SK-N-SH (cell line): ENCODE measurements at places on chromosomes 1 and 21. TPM values are rescaled to one million over a fixed set of nuclear protein-coding genes. Genes with fewer than 3 reads are reported as not detected.
A peak's percentile ranks its signal among the peaks of the same experiment; 100 is the strongest.

DNA sequence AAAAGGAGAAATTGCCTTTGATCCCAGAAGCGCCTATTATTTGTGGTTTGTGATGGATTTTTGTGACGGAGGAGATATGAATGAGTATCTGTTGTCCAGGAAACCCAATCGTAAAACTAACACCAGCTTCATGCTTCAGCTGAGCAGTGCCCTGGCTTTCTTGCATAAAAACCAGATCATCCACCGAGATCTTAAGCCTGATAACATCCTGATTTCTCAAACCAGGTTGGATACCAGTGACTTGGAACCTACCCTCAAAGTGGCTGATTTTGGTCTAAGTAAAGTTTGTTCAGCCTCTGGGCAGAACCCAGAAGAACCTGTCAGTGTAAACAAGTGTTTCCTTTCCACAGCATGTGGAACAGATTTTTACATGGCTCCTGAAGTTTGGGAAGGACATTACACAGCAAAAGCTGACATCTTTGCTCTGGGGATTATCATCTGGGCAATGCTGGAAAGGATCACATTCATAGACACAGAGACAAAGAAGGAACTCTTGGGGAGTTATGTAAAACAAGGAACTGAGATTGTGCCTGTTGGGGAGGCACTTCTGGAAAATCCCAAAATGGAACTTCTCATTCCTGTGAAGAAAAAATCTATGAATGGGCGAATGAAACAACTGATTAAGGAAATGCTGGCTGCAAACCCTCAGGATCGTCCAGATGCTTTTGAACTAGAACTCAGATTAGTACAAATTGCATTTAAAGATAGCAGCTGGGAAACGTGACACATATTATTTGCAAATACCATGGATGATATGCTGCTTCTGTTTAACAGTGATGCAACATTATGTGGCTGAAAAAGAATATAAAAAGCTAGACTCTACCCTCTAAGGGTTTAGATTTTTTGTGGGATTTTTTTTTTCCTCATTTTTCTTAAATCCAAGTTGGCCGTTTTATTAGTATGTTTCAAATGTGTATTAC lies 10.5 kb downstream of the PDIK1L start:
- DNase-seq: peak; percentile 46

The THAP3 gene
- polyA plus RNA-seq: 10.0 and 11.1 TPM in 2 replicates

The OR6K3 gene
- not detected in 2 replicates for polyA plus RNA-seq

- peak; percentile 23 for DNase-seq
Observed at GRCh38 chr1:68495968-68496679, 758 bp downstream of the DEPDC1 start.

- no peak for DNase-seq
Observed at GRCh38 chr21:25456672-25457071, 150.6 kb downstream of the MRPL39 start.

The DCST1 gene
- polyA plus RNA-seq: not detected in 2 replicates

DNA sequence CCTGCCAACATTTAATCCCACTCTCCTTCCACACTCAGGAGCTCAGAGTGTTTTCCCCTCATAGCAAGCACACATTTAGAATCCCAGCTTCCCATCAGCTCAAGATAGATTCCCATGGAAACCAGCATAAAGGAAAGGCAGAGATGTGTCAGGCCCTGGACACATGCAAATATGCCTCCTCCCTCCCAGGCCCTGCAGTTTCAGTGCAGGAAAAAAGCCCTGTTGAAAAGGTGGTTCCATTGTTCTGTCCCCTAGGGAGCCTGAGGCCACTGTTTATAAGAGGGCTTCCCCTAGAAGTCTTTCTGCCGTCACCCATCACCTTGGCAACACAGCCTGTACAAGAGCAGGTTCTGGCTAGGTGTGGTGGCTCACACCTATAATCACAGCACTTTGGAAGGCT lies 3.6 kb downstream of the CACNA1S start:
- DNase-seq: no peak

The CA14 gene
- 0.08 and 0.16 TPM in 2 replicates for polyA plus RNA-seq

GRCh38 chr1:203204756-203205155 lies 18.3 kb upstream of the CHI3L1 start:
- DNase-seq: no peak

DNA sequence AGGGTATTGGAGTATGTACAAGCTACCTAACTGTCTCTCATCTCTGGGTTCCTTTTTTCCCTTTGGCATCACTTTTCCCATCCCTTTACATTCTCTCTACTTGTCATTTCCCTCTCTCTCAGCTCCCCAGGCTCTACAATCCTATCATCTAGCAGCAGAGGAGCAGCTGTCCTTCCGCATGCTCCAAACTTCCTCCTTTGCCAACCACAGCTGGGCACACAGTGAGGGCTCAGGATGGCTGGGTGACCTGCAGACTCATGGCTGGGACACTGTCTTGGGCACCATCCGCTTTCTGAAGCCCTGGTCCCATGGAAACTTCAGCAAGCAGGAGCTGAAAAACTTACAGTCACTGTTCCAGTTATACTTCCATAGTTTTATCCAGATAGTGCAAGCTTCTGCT lies 561 bp downstream of the CD1E start:
- DNase-seq: no peak

The FMO2 gene
- polyA plus RNA-seq: not detected in 2 replicates

DNA sequence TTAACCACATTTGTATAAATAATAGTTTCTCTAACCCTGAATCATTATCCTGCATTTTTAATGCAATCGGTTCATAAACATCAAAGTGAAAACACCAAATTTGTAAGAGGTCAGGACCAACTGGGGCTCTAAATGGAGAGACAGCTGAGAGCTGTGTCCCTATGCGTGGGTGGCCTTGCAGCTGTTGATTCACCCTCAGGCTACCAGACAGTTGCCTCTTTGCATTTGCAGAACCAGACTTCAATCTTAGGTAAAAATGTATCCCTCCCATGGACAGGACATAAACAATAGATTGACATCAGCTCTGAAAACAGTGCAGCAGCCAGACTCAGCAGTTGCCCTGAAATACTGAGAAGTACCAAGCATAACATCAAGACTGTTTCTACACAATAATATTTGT lies 8.8 kb upstream of the TGFB2 start:
- peak; percentile 30 for DNase-seq

The TRIM63 gene
- not detected in 2 replicates for polyA plus RNA-seq

The BSND gene
- not detected in 2 replicates for polyA plus RNA-seq

The HCRTR1 gene
- polyA plus RNA-seq: 0.03 TPM in 1 of 2 replicates, not detected in the other
